ENCODE measurements at places on chromosomes 3 and 15.
A peak's percentile ranks its signal among the peaks of the same experiment; 100 is the strongest.

GRCh38 chr3:138253609-138254008 lies 66.5 kb downstream of the ARMC8 start:
- DNase-seq: no peak

- DNase-seq: no peak
Observed at GRCh38 chr3:2303566-2303965, 204.9 kb downstream of the CNTN4 start.

DNA sequence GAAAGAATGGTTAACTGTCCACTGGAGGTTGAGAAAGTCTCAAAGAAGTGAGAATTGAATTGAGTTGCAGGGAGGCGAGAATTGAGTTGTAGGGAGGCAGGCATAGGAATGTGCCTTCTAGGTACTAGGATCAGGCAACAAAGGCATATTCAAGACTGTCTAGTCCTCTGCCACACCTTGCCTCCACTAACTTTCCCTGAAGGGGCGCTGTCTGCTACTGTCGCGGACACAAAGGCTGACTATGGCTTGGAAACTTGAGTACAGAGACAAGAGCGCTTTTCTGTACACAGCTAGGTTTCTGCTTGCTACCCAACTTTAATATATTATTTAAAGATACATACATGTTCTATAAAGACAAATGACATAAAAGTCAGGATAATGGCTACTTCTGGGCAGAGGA lies 10.4 kb upstream of the FBXL22 start:
- DNase-seq: no peak

- no peak for DNase-seq
Observed at GRCh38 chr3:4936982-4937614, 42.1 kb upstream of the BHLHE40 start.

DNA sequence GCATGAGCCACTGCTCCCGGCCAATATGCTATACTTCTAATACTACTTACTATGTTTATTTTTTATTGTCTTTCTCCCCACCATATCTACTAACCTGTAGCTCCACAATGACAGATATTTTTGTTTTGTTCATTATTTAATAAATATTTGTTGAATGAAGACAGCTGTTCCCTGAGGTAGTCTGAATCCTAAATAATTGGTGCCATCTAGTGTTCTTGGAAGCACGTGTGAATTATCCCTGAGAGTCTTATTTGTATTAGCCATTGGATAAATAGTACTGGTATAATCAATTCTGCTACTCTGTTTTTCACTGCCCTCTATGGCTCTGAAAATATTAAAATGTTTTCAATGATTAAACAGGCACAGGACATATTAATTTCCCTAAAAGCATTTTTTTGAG lies 5.6 kb upstream of the APPL1 start:
- no peak for DNase-seq

DNA sequence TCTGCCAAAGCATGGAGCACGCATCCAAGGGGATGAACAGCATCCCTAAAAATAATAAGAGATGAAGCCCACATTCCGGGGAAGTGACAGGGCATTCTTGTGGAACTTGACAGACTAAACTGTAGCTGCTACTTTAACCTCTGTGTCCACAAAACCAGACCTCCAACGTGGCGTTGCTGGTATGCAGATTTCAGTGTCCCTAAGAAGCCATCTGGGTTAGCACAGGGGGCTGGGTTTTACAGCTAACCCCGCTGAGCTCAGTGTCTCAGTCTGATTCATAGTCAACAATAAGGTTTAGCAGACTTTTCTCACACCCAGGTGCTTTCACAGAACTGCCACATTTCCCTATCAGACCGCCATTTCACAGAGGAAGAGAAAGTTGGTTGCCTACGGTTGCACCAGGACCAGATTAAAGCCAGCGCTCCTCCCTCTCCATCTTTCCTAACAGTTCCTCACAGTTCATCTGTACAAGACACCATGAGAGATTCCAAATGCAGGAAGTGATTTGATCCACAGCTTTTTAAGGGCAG lies 61.6 kb upstream of the CTDSPL start:
- no peak for DNase-seq

- DNase-seq: no peak
Observed at GRCh38 chr15:64917211-64917610, 5.5 kb downstream of the ANKDD1A start.

GRCh38 chr3:186915806-186916796 lies 14.2 kb upstream of the ST6GAL1 start:
- DNase-seq: no peak

- DNase-seq: no peak
Observed at GRCh38 chr3:41522612-41523011, 323.3 kb downstream of the CTNNB1 start.

DNA sequence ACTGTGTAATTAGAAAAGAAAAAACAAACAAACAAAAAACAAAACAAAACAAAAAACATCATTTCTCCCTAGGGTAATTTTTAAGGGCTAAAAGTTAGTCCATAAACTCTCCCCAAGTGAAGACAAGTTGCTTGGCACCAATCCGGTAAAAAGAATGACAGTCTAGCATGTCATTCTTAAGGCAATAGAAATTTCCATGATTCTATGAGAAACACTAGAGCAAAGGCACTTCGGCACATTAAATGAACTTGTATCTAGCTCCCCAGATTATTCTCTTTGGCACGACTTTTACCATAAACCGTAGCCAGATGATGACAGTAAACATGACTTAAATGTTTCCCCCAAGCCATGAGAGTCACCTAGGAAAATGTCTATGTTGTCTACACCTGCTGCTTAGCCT lies 10.1 kb downstream of the COL8A1 start:
- no peak for DNase-seq

DNA sequence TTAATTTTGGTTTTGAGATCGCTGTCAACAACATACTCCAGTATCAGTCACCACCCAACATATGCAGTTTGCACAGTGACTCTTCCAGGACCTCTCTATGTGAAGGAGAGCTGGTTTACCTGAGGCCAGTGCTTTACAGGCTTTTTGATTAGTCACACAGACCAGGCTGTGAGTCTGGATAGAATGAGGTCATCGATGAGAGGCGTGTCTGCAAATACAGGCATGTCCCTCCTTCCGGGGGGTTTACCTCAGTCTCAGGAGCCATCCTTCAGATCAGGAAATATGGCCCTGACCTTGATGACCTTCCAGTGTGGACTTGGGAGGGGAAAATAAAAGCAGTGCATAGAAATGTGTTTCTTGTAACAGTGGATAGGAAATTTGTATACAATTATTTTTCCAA lies 46.9 kb downstream of the KBTBD12 start:
- DNase-seq: peak; percentile 75

- no peak for DNase-seq
Observed at GRCh38 chr3:122103821-122104514, 48.8 kb downstream of the CD86 start.

GRCh38 chr3:177827511-177828207 lies 630.4 kb upstream of the TBL1XR1 start:
- DNase-seq: peak; percentile 78

- DNase-seq: peak; percentile 74
Observed at GRCh38 chr3:57752307-57752706, 3.8 kb upstream of the SLMAP start.

DNA sequence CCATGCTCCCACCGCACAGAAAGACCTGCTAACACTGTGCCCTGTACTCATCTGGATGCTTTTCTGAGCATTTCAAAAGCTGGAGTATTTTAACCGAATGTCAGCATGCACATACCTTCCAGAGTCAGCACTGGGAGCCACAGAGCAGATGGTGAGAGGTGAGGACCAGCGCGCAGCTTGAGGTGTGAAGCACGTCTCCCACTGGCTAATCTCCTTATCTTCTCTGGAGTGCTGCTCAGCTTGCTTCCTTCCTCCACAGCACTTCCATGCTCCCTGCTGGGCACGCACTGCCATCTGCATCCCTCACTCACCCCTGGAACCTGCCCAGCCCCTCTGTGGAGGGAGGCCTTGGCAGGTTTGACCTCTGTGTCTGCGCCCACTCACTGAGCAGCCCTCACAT lies at the start of gene GNB5:
GNB5 (minus strand) TSS at position 186 of the 400 bp plus-strand sequence. CDS start 6,716 bp downstream, outside the sequence.
- no peak for DNase-seq

DNA sequence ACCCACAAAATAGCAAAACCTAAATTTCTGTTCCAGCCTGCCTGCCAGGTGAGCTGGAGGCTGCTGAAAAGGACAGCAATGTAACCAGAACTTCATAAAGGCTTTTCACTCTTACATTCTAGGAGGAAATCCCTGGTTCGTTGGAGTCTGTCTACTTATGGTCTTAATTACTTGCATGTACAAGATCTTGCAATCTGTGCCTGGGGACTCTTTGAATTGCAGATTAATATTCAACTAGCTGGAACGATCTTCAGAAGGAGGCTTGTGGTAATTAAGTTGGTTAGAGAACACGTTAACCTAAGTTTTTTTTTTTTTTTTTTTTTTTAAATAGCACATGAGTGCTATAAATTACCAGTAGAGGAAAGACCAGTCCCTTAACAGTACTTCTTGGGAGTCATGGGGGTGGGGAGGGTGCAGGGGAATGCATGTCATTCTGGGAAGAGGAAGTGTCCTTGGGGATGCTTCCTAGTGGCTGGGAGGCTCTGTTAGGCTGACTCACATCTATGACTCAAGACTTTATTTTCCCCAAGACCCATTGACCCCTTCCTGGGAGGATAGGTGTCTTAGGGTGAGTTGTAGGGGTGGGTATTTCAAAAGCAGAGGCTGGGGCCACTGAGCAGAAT lies 139.8 kb downstream of the RAB11A start:
- DNase-seq: peak; percentile 59

Measured in NCI-H226 (cell line).